HT-29 (cell line): ENCODE measurements at places on chromosomes 7 and 10. TPM values are rescaled to one million over a fixed set of nuclear protein-coding genes. Genes with fewer than 3 reads are reported as not detected.
A peak's percentile ranks its signal among the peaks of the same experiment; 100 is the strongest.

ENKUR gene
- 0.21 TPM in 1 of 2 replicates, not detected in the other for total RNA-seq

TRPV5 gene
- total RNA-seq = 0.18 TPM in 1 of 2 replicates, not detected in the other

IFT22 gene
- 23.5 and 29.4 TPM in 2 replicates for total RNA-seq

CUL2 gene
- total RNA-seq = 7.1 and 10.0 TPM in 2 replicates

SOSTDC1 gene
- 21.1 and 22.2 TPM in 2 replicates for total RNA-seq

COL28A1 gene
- total RNA-seq = 0.08 and 0.44 TPM in 2 replicates

GRCh38 chr10:73167458-73167782 is 388 bp downstream of the ECD start:
- no peak for DNase-seq

DNA sequence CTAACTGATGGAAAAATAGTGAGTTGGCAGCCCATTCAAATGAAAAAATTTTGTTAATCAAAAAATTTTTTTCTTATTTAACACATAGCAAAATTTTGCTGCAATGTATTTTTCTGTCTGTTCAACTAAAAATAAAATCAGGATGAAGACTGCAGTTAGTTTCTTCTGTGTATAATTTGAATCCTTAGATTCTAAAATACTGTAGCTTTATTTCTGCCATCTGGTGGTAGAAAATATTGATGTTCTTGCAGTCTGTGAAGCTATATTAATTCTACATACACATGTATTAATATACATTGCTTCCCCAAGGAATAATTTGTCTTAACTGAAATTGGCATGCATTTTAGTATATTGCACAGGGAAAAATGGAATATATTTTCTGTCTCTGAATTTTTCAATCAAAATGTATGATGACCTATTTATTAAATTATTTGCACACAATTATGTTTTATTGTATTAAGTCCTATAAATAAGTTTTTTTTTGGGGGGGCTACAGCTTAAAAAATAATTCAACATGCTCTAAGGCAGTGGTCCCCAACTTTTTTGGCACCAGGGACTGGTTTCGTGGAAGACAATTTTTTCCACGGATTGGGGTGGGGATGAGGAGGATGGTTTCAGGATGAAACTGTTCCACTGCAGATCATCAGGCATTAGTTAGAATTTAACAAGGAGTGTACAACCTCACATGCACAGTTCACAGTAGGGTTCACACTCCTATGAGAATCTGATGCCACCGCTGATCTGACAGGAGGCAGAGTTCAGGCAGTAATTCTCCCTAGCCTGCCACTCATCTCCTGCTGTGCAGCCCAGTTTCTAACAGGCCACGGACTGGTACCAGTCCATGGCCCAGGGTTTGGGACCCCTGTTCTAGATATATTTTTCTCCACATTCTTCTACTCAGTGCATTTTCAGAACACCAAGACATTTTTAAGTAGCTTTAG is 119.4 kb downstream of the GNAT3 start:
- peak; percentile 76 for DNase-seq

DNA sequence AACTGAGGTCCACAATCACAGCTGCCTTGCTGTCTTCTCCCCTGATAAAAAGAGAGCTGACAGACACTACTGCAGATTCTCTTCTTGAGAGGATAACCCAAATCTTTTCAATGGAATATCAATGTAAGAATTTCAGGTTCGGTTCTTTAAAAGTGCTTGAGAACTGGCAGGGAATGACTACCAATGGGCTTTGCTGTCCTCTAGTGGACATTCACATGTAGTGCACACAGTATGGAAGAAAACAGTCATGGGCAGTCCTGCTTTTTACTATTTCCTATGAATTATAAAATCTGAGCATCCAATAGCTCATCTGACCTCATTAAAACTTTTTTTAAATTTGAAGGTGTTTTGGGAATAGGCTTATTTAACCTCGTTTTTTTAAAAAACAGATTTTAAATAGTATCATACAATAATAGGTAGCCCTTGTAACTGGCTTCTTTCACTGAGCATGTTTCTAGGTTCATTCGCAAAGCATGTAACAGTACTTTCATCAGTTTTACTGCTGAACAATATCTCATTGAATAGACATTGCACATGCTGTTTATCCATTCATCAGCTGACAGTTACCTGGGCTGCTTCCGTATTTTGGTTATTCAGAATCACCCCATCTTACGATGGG is 18.3 kb downstream of the FZD9 start:
- peak; percentile 85 for DNase-seq

DNA sequence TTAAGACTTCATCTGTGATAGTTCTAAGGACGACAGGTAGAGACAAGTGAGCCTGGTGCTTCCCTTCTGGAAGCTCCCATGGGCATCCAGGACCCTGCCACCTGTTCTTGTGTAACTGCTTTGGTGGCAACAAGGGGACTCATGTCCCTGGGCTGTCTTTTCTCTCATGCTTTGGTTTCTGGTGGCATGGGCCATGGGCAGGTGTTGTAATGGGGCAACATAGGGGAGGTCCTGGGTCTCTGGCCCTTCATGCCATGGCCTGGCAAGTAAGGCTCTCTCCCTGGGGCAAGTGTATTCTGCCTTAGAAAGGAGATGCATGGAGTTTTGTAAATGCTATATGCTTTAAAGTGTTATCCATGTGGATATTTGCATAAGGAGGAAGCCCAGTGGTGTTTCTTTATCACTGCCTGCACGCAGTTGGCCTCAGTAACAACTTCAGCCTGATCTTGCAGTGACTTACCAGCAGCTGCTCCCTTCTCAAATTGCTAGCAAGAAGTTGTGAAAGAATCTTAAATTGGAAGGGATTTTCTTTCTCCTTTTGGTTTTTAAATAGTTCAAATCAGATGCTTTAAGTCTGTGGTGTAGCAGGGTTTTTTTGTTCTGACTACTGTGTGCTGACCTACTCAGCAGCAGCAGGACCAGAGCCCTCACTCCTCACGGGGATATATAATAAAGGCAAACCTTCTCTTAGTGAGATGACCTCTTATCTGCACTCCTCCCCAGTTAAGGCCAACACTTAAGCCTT is 39.9 kb downstream of the OGDH start:
- no peak for DNase-seq

DNA sequence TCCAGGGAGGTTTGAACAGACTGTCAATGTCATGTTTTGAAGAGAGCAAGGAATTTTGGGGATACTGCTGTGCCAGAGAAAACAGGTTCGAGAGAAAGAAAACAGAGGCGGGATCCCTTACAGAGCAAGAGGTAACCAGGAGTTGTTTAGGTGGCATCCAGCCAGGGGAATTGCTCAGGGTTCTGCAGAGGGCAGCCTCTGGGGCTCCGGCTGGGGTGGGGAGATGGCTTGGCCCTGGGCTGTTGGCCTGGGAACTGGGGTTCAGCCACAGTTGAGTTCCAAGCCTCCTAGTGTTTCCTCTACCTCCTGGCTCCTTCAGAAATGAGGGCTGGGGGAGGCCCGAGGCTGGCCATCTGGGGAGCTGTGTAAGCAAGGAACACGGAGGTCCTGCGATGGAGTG is 68.0 kb downstream of the CAMK1D start:
- DNase-seq = no peak

DNA sequence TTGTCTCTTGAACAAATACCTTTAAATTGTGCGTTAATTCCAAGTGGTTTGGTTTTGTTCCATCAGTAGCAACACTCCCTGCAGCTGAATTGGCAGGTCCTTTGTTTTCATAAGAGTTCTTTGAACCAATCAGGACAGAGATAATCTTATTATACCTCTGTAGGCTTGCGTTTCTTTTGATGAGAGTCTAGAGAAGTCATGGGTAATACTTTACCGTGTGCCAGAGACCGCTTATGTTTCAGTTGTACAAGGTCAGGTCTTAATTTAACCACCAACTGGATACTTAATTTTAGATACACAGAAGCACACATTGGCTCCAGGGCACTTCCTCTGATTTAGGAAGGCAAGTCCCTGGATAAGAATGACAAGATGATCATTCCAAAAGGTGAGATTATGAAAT is at the start of gene ASB15:
Gene ASB15, plus strand, starts transcription at position 292 of the 400 bp plus-strand sequence. CDS start 12,682 bp downstream, outside the sequence.
- DNase-seq = no peak

GRCh38 chr10:34612446-34612845 is 202.7 kb downstream of the PARD3 start:
- DNase-seq = no peak

DNA sequence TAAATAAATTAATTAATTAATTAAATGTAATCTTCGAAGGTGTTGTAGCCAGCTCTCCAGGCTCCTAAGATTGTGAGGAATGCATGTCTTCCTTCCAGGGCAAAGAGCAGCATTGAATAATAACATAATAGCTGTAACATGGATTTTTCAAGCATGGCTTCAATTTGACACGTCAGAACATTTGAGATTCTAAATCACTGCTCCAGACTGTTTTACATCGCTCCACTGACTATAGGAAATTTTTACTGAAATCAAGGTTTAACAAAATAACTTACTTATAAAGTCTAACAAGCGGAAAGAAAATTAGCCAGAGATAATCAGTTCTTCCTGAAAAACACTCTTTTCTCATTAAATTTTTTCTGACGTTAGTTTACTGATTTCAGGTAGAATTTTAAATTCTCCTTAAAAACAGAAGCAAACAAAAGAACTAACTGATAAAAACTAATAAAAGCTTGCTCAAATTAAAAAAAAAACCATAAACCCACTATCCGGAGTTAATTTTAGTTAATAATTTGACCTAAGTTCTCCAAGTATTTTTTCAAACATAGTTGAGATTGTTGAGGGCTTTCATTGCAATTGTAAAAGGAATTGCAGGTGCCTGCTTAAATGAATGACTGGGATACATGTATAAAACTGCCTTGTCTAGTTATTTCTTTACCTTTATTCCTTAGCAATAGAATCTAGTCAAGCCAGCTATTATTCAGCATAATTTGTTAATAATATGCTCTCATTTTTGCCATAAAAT is 51.2 kb upstream of the SGCE start:
- DNase-seq = no peak

DNA sequence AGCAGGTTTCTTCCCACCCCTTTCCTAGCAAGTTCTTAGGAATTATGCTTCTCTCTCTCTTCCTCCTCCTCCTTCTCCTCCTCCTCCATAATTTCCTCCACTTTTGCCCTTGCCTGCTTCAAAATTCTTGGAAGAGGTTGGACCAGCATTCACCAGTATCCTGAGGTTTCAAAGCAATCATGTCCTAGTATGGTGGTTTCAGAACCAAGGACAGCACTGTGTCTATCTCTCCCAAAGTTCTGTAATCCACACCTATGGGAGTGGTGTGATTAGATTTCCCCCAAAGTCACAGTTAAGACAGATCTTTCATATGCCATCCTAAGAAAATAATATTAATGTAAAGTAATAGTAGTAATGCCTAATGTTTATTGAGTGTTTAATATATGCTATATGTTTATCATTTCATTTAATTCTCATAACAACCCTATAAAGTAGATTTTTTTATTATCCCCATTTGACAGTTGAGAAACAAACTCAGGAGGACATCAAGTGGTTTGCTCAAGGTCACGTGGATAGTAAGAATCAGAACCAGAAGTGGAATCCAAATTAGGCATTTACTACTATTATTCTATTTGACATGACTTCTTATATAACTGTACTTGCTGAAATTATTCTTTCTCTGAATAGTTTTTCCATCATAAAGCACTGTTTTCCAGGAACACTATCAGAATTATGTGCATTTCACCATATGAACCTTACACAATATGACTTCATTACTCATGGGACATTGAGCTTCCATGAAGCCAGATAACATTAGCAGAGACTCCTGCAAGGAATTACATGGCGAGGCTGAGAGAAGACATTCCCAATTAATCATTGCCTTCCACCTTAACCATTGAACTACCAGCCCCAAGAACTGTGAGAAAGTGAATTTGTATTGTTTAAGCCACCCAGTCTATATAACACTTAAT is 91.4 kb downstream of the IPMK start:
- peak; percentile 23 for DNase-seq

DNA sequence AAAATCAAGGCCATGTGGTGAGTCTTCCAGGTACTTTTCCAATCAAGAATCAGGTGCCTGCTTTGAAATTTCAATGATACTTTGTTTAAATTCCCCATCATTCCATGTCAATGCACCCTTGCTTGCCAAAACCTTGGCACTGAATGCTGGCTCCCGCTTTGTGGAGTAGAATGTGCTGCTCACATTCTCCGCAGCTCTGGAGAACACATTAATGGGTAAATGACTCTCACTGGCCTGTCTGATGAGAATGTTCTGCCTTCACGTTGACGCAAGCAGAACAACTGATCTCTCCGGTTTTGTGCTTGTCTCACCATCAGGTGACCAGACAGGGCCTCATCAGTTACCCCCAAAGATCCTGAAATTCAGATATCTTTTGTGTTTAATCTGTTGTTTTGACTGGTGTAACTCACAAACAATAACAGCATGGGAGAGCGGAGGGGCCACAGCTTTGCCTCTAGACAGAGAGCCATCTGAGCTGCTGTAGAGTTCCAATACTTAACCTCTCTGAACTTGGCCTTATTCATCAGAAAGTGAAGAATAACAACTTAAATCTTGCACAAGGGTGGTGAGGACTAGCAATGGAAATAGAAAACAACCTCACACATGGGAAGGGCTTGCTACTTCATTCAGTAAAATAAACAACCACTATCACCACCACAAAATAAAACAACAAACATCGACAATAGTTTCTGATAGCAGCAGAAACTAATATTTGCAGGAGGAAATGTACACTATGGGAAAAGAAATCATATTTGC is 276.9 kb upstream of the IGFBP3 start:
- no peak for DNase-seq

- no peak for DNase-seq
Measured at GRCh38 chr7:105022458-105022857, 8.5 kb downstream of the KMT2E start.

GRCh38 chr10:11742009-11742778 is at the start of gene ECHDC3:
ECHDC3 (plus strand) TSS chr10:11742382; CDS start chr10:11742577, 195 bp downstream.
- DNase-seq = peak; percentile 52

GRCh38 chr10:102066399-102067088 is 1.4 kb downstream of the HPS6 start:
- DNase-seq = no peak

GRCh38 chr7:149133028-149133710 is 7.0 kb upstream of the ZNF425 start:
- no peak for DNase-seq

- DNase-seq = peak; percentile 75
Measured at GRCh38 chr10:109922358-109922975, 844 bp downstream of the XPNPEP1 start.

DNA sequence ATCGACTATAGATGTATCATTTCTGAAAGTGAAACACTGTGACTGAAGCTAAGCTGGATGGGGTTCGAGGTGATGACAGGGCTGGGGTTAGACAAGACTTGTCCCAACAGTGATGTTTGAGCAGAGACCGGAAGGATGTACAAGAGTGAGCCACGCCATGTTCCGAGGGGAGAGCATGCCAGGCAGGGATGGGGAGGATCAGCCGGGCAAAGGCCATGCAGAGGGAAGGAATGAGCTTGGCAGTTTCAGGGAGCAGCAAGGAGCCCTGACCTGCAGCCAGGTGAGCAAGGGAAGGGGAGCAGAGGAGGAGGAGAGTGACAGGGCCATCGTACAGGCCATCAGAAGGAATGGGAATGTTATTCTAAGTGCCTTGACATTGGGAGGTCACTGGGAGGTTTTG is 114.9 kb upstream of the GPR26 start:
- no peak for DNase-seq

DNA sequence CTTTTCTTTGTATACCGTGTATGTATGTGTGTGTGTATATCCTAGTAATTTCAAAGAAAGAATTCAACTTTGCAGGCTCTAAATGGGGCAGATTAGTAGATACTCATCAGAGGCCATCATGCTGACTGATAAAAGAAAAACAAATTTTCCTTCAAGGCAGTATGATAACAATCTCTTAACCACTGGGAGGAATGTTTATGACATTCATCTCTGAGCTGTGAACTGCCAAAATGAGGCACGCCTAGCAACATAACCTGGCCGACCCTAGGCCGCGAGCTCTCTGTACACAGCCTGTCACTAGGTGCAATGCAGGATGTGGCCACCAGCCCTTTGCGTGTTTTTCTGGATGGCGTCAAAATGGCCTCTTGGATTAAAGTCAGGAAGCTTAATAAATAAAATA is 343.7 kb upstream of the GALNT17 start:
- DNase-seq = no peak

- DNase-seq = no peak
Measured at GRCh38 chr7:31253532-31253931, 87.0 kb downstream of the NEUROD6 start.
